Stimulated activated naive B cell treated with anti-CD40 and anti-IgM and Interleukin-4, amounts not matched to agents 10 μg/mL and 1 μg/mL and 100 μg/mL, for 72 hours (primary cell): ENCODE measurements at places on chromosomes 5 and 9.
A peak's percentile ranks its signal among the peaks of the same experiment; 100 is the strongest.

DNA sequence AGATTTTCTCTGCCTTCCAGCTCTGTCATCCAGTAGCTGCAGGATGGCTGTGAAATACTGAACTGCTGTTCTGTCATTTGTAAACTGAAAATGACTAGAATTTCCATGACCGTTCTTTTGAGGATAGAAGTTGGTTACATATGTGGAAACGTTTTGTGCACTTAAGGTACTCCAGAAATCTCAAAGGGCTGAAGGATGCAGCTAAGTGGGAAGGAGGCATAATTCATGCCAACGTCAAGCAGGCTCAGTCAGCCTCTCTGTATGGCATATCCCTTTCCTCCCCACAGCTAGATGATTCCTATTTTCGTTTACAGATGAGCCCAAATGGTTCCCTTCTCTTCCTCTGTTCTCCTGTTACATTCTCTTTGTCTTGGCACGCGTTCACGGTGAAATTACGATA lies 257.6 kb downstream of the FBXL7 start:
- no peak overlapping the region for H3K4me3 ChIP-seq
- H3K36me3 ChIP-seq, result no peaks in the 10 kb centered on the region
- no peaks in the 10 kb centered on the region for H3K4me1 ChIP-seq

- peak; percentile 85 for DNase-seq
- no peaks in the 10 kb centered on the region for H3K27me3 ChIP-seq
- peaks cover 75% of the 10 kb centered on the region for H3K4me1 ChIP-seq
- peak overlapping the region; percentile 72 for H3K4me3 ChIP-seq
- peak overlapping the region; percentile 100 for H3K27ac ChIP-seq
- no peaks in the 10 kb centered on the region for H3K36me3 ChIP-seq
Measured at GRCh38 chr5:134436523-134437339, 25.1 kb upstream of the CDKN2AIPNL start.

GRCh38 chr5:171469326-171469725 lies 49.9 kb downstream of the FGF18 start:
- H3K27me3 ChIP-seq, result peaks cover 25% of the 10 kb centered on the region
- DNase-seq, result no peak
- H3K36me3 ChIP-seq, result no peaks in the 10 kb centered on the region
- no peak overlapping the region for H3K27ac ChIP-seq
- no peaks in the 10 kb centered on the region for H3K4me1 ChIP-seq

- H3K27ac ChIP-seq, result no peak overlapping the region
- no peak overlapping the region for H3K4me3 ChIP-seq
- no peaks in the 10 kb centered on the region for H3K27me3 ChIP-seq
- DNase-seq, result no peak
- H3K36me3 ChIP-seq, result no peaks in the 10 kb centered on the region
- no peaks in the 10 kb centered on the region for H3K4me1 ChIP-seq
Measured at GRCh38 chr9:16718296-16718695, 152.2 kb downstream of the BNC2 start.

- no peak for DNase-seq
- no peaks in the 10 kb centered on the region for H3K27me3 ChIP-seq
- H3K27ac ChIP-seq, result no peak overlapping the region
- no peaks in the 10 kb centered on the region for H3K4me1 ChIP-seq
- H3K4me3 ChIP-seq, result no peak overlapping the region
Measured at GRCh38 chr5:31355337-31355736, 161.9 kb downstream of the CDH6 start.

- no peak overlapping the region for H3K4me3 ChIP-seq
- H3K4me1 ChIP-seq, result peaks cover 3% of the 10 kb centered on the region
- no peak for DNase-seq
- H3K36me3 ChIP-seq, result no peaks in the 10 kb centered on the region
- no peak overlapping the region for H3K27ac ChIP-seq
- H3K27me3 ChIP-seq, result no peaks in the 10 kb centered on the region
Measured at GRCh38 chr9:83508067-83508466, 30.1 kb downstream of the FRMD3 start.

DNA sequence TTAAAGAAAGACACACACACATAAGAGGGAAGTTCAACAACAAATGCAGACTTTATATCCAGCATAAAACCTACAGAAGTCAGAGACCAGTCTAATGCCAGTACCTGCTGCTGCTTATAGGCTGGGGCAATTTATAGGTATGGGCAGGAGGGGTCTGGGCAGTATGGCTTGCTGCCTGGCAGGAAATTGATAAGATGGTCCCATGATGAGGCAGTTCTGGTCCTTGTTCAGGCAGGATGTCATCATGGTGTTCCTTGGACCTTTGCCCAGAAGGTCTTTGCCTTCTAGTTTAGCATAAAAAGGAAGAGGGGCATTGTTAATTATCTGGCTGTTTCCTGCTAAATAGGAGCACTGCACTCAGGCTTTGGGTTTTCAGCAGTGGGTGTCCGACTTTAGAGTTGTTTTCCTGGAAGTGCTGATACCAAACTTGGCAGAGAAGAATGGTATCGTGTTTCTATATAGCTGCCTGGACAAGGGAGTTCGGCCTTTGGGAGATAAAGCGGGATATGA lies 10.4 kb upstream of the PDCD1LG2 start:
- peaks cover 17% of the 10 kb centered on the region for H3K27me3 ChIP-seq
- no peak overlapping the region for H3K4me3 ChIP-seq
- H3K4me1 ChIP-seq, result peaks cover 4% of the 10 kb centered on the region
- no peak for DNase-seq

- H3K27ac ChIP-seq, result no peak overlapping the region
- no peak overlapping the region for H3K4me3 ChIP-seq
- no peaks in the 10 kb centered on the region for H3K4me1 ChIP-seq
- H3K27me3 ChIP-seq, result peaks cover 29% of the 10 kb centered on the region
- H3K36me3 ChIP-seq, result no peaks in the 10 kb centered on the region
Measured at GRCh38 chr9:109475526-109475925, 22.6 kb downstream of the PTPN3 start.

- H3K4me1 ChIP-seq, result peaks cover 10% of the 10 kb centered on the region
- H3K27me3 ChIP-seq, result no peaks in the 10 kb centered on the region
- DNase-seq, result no peak
- peaks cover 11% of the 10 kb centered on the region for H3K36me3 ChIP-seq
- no peak overlapping the region for H3K4me3 ChIP-seq
Measured at GRCh38 chr5:55700745-55701144, 11.4 kb downstream of the SLC38A9 start.

DNA sequence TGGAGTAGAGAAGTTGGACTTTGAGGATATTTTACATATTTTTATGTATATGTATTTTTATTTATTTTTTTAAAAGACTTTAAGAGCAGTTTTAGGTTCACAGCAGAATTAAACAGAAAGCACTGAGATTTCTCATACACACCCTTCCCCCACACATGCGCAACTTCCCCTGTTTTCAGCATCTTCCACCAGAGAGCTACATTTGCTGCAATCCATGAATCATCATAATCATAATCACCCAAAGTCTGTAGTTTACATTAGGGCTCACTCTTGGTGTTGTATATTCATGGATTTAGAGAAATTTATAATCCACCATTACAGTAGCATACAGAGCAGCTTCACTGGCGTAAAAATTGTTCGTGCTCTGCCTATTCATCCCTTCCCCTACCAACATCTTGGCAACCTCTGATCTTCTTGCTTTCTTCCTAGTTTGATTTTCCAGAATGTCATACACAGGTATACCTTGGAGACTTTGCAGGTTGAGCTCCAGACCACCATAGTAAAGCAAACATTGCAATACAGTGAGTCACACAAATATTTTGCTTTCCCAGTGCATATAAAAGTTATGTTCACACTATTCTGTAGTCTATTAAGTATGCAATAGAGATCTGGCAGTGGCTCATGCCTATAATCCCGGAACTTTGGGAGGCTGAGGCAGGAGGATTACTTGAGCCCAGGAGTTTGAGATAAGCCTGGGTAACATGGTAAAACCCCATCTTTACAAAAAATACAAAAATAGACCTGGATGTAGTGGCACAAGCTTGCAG lies 9.6 kb upstream of the CCDC171 start:
- peaks cover 9% of the 10 kb centered on the region for H3K27me3 ChIP-seq
- no peak for DNase-seq
- H3K36me3 ChIP-seq, result no peaks in the 10 kb centered on the region
- no peak overlapping the region for H3K4me3 ChIP-seq
